ENCODE measurements at places on chromosomes 2 and 18.

- DNase-seq, result no peak
Observed at GRCh38 chr2:171487803-171488259, 34.4 kb upstream of the CYBRD1 start.

- no peak for DNase-seq
Observed at GRCh38 chr2:99694331-99694730, 204.5 kb upstream of the REV1 start.

DNA sequence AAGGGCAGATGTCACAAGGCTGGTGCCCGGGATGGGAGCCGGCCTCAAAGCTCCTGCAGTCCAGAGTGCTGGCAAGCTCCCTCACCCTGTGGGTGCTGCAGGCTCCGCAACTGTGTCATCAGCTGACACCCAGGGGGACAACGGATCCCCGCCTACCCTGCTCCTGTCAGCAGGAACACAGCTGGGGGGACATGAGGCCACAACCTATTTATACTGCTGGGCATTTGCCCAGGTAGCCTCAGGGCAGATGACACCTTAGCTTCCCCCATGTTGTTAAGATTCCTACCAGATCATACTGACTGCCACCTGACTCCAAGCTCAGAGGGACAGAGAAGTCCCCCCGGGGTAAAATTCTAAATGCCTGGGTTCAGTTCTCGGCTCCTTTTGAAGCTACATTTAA lies 1.2 kb downstream of the ANKRD23 start:
- no peak for DNase-seq

DNA sequence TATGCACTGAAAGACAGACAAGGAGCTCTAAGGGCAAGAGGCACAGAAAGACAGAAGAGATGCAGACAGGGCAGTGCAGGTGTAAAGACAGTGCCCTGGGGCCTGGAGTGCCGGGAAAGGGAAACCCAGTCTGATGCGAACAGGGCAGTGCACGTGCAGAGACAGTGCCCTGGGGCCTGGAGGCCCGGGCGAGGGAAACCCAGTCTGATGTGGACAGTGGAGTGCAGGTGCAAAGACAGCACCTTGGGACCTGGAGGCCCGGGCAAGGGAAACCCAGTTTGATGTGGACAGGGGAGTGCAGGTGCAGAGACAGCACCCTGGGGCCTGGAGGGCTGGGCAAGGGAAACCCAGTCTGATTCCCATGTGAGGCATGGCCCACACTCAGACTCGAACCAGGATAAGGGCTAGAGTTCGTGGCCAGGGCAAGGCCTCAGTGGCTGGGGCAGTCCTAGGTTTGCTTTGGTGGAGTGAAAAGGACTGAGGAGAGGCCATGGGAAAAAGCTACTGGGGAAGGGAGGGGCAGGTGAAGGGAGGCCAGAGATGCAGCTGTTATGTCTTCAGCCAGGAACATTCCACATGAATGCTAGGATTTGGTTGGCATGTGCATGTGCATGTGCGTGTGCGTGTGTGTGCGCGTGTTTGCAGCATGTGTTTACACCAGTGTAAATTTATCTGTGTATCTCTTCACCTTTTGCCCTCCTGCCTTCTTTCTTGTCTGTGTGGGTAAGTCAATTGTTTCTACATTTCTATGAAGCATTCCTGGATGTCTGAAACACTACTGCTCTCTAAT lies 39.1 kb upstream of the DNMT3A start:
- DNase-seq, result no peak

- DNase-seq, result no peak
Observed at GRCh38 chr18:76456018-76456750, 38.9 kb downstream of the ZNF516 start.

GRCh38 chr2:65300761-65301711 lies 73.4 kb downstream of the ACTR2 start:
- peak; percentile 54 for DNase-seq

- DNase-seq, result no peak
Observed at GRCh38 chr2:43101751-43102150, 124.7 kb downstream of the ZFP36L2 start.

GRCh38 chr2:199907008-199907714 lies 3.9 kb upstream of the C2orf69 start:
- no peak for DNase-seq

GRCh38 chr2:213455316-213456008 lies 171.2 kb downstream of the SPAG16 start:
- DNase-seq, result no peak

GRCh38 chr18:13447621-13448334 lies 229.2 kb downstream of the LDLRAD4 start:
- no peak for DNase-seq

- no peak for DNase-seq
Observed at GRCh38 chr2:234571620-234572407, 74.9 kb upstream of the ARL4C start.

GRCh38 chr18:57649556-57650500 lies 28.2 kb upstream of the NARS1 start:
- no peak for DNase-seq

Measured in activated T-cell treated with anti-CD3 and anti-CD28 coated beads for 1 hour (primary cell).